ENCODE measurements at places on chromosomes 12 and 14.

GRCh38 chr12:101828463-101829196 is 2.1 kb downstream of the GNPTAB start:
- no peak for DNase-seq

GRCh38 chr12:84305144-84305543 is 607.5 kb downstream of the SLC6A15 start:
- no peak for DNase-seq

DNA sequence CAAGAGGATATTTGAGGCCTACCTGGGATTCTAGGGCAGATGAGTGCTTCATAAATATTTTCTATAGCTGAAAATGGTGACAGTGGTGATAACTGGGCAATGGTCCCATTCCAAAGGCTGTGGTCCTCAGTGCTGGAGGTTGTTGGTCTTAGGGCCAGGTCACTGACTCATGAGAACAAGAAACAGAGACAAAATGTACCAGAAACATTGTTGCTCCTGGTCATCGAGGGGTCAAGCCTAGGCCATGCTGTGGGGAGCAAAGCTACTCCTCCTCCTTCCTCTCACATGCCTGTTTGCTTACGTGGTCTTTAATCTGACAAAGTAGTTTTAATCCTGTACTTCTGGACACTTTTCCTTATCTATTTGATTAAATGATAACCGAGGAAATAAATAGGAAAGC is 33.8 kb downstream of the ERG28 start:
- DNase-seq = no peak

- DNase-seq = no peak
Measured at GRCh38 chr12:5124401-5124800, 80.7 kb downstream of the KCNA5 start.

GRCh38 chr14:69132513-69133181 is 20.3 kb downstream of the DCAF5 start:
- no peak for DNase-seq

GRCh38 chr14:92524602-92525185 is 11.1 kb downstream of the RIN3 start:
- DNase-seq = no peak

DNA sequence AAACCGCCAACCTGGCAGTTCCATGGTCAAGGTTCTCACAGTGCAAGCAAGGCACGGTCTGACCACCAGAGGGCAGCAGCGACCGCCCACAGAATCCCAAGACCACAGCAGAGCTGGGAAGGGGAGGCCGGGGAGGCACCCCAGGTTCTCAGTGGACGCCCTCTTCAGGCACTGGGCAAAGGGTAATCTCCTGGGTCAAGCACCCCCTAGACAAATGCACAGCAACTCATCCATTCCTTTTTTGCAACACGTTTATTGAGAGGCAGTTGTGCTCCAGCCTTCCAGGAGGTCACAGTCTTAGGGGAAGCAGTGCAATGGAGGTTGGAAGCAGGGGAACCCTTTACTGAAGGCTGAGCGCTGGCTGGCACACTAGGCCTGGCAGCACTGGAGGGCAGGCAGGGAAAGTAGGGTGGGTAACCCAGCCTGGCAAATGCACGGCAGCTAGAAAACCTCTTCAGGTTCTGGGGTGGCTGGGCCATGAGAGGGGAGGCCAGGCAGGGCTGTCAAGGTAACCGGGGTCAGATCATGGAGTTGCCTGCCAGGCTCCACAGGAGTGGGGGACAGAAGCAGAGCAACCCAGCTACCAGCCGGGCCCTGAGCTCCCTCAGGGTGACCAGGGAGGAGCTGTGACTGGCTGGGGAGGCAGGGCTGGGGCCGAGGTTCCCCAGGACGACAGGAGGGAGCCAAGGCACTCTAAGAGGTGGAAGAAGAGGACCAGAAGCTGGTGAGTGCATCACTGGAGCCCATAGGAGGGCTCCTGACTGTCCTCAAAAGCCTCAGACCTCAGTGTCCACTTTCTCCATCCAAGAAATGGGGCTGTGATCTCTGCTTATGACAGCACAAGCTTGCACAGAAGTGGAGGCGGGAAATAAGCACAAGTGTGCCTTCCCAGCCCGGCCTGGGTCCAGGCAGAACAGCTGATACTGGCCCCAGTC is 1.8 kb upstream of the RHOF start:
- peak; percentile 77 for DNase-seq

GRCh38 chr12:12267742-12268200 is 927 bp upstream of the LRP6 start:
- no peak for DNase-seq

DNA sequence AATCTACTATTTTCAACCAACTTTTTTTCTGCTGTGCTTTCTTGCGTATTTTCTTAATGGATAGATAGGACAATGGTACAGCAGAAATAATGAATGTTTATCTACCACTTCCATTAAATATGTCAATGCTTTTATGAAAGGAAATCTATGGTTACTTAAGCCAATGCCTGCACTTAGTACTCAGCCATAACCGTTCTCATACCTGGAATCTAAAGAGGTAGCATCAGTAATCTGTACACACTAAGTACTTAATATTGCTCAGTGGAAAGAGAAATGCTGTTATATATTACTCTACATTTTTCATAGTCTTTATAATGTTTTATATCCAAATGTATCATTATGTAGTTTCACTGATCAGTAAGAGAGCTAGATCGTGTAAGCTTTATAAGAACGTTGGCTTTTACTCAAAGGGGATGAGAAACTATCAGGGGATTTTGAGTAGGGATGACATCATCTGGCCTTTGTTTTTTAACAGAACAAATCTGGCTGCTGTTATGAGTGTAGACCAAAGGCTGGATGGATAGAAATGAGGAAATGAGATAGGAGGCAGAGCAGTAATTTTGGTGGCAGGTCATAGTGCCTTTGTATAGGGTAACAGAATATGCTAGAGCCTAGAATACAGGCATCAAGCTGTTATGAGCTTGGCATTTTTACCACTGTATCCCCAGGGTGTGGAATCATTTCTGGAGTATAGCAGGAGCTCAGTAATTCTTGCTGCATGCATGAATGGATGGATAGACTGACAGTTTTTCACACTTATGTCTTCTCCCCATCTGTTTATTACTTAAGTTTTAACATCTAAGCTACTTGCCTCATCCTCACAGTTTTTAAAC is 34.0 kb downstream of the ALG10B start:
- no peak for DNase-seq

- DNase-seq = no peak
Measured at GRCh38 chr14:69042787-69043444, 63.8 kb upstream of the ACTN1 start.

GRCh38 chr12:123532808-123533649 is 490 bp downstream of the RILPL1 start:
- DNase-seq = no peak

DNA sequence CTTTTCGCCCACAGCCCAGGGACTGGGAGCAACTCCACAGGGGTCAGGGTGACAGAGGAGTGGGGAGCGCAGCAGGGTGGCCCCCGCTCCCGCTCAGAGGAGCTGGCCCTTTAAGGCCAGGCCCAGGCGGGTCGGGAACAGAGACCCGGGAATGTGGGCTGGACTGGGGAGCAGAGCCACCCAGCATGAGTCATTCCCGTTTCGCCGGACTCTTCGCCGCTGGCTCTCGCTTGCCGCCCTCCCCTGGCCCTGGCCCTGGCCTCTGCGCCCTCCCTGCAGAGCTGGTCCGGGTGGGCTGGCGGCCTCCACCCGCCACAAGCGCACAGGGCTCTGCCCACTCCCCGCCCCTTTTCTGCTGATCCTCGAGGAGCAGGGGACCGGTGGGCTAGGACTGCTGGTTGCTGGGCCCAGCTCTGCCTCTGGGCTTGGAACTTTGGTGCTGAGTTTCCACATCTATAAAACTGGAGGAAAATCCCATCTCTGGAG is 92.8 kb downstream of the NINJ2 start:
- DNase-seq = no peak

DNA sequence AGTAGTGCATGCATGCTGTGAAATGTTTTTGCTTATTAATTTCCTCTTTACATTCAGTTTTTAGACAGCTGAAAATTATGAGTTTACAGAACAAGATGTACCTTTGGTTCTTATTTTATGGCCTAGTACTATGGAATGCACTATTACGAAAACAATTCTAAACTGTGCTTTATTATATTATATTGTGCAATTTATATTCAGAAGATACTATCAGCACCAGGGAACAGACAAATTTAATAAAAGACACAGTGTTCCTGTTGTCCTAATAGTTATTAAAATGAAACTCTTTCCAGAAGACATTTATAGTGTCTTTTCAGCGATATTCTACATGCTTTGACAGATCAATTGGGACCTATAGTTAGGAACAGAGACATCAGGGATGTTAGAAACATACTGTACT is 427.3 kb downstream of the BTG1 start:
- DNase-seq = no peak

DNA sequence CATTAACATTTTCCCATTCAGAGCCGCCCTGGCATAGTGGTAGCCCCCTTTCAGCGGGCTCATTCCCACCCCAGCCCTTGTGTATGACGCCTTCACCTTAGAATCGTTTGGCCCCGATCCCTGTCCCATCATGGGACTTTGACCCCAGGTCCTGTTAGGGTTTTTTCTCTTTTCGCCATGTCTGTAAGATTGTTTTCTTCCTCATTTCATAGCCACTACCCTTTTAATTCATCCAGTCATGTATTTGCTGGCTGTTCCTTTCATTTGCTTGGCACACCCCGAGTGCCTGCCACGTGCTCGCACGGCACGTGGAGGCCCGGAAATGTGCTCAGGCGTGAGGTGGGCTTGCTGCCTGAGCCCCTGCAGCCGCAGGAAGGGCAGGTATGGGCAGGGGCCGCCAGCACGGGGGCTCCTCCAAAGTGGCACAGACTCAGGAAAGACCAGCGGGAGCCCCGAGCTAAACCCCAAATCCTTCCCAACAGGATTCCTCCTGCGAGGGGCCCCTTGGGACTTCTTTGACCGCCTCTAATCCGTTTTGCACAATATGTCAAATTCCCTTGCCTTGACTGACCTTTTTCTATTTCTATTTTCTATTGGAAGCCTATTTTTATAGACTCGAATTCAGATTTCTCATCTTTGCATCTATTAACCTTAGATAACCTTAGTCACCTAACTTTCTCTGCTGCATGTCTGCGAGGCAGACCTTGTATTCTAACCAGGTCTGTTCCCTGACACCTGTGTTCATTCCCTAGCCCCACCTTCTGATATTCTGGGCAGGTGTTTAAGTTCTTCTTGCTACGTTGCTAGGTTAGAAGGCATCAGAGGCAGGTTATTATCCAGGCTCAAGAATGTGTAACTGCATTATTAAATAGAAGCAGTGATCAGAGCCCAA is 114.8 kb downstream of the EML1 start:
- DNase-seq = no peak

DNA sequence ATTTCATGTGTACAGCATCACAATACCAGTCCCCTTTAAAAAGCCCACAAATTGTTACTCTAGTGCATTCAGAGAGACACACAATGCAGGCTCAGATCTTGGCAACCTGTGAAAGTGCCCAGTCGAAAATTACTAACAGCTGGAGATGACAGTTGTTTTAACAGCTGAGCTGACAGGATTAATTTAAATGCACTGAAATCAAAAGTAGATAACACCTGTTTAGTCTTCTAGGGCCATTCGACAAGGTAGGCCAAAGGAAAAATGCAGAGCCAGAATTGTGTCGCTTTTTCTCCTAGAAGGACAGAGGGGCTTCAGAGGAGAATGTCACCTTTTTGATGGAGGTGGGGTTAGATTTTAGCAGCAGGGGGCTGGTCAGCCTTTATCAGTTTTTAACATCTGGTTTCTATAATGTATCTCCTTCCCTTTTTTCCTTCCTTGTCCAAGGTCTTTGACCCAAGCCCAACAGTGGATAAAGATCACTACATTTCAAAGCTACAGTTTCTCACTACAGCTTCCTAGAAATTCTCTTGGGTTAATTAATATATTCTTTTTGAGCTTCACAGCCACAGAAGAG is 139.1 kb downstream of the SOX5 start:
- no peak for DNase-seq

- DNase-seq = no peak
Measured at GRCh38 chr14:80304125-80304766, 92.9 kb upstream of the DIO2 start.

Measured in stimulated activated CD4-positive, alpha-beta T cell treated with anti-CD3 and anti-CD28 coated beads, Interleukin-15, amount 100 ng/mL, for 1 hour (primary cell).